Astrocyte (in vitro differentiated cells and primary cell): ENCODE measurements at places on chromosomes 3 and 15.

DNA sequence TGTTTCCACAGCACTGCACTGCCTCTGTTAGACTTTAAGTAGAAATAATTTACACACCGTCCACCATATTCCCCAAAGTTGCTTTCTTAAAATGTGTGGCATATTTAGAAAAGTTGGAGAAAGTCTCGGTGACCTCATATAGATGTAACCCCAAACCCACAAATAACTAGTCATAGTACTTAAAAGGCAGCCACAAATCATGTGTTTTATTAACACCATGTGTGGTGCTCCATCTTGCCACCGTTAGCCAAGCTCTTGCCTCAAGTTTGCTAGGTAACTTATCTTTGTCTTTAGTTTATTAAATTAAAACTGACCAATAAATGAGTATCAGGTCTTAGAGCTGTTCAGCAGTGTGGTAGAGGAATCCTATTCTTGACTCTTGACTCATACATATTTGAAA, 257.9 kb downstream of the UBE2E2 start:
- H3K36me3 ChIP-seq = no peaks in the 10 kb centered on the region
- H3K4me1 ChIP-seq = no peaks in the 10 kb centered on the region
- no peaks in the 10 kb centered on the region for H3K27me3 ChIP-seq
- H3K4me3 ChIP-seq = no peak overlapping the region

- H3K4me1 ChIP-seq = no peaks in the 10 kb centered on the region
- no peak overlapping the region for H3K27ac ChIP-seq
- H3K36me3 ChIP-seq = no peaks in the 10 kb centered on the region
- DNase-seq = peak; percentile 59
These were observed 429.3 kb downstream of the GRM7 start for GRCh38 chr3:7290077-7290825.

DNA sequence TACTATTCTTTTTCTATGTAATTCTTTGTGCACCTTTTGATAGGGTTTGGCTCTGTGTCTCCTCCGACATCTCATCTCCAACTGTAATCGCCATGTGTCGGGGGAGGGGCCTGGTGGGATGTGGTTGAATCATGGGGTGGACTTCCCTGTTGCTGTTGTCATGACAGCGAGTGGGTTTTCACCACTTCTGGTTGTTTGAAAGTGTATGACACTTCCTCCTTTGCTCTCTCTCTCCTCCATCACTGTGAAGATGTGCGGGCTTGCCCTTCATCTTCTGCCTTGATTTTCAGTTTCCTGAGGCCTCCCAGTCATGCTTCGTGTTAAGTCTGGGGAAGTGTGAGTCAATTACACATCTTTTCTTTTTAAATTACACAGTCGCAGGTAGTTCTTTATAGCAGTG, 225.8 kb upstream of the DPPA4 start:
- no peak overlapping the region for H3K27ac ChIP-seq
- H3K4me1 ChIP-seq = no peaks in the 10 kb centered on the region
- H3K4me3 ChIP-seq = no peak overlapping the region
- H3K27me3 ChIP-seq = no peaks in the 10 kb centered on the region

DNA sequence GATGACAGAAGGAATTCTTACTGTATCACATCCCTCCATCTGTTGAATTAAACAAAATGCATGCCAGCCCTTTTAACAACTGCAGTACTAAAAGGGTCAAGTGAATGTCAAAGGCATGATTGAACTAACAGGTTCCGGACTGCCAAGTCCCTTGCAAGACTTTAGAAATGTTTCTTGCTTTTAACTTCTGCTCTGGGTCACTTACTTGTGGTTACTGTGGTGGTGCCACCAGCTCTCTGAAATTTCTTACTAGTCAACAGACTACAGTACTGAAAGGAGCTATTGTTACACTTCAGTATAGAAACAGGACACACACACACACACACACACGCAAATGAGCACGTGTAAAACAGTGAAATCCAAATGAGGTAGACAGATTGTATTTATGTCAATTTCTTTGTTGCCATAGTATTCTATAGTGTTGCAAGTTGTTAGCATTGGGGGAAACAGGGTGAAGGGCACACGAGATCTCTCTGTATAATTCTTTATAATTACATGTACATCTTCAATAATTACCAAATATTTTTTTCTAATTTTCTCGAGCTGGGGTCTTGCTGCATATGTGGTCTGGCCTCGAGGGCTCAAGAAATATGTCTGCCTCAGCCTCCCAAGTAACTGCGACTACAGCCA, 79.9 kb upstream of the SLC25A26 start:
- H3K36me3 ChIP-seq = no peaks in the 10 kb centered on the region
- H3K27ac ChIP-seq = no peak overlapping the region
- H3K4me3 ChIP-seq = no peak overlapping the region
- peak; percentile 52 for DNase-seq
- peaks cover 14% of the 10 kb centered on the region for H3K4me1 ChIP-seq

DNA sequence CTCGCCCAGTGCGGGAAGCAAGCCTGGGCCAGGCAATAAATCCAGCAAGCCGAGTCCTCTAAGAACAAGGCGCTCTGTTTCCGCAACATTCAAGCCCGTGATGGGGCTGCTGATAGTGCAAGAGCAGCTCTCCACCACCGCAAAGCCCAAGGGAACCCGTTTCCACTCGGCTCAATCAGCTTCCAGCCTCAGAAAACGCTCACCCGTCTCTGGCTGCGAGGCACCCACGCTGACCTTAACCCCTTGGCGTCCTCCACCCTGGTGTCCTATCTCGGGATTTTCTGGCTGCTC, 17.8 kb downstream of the SPATA12 start:
- peaks cover 10% of the 10 kb centered on the region for H3K4me1 ChIP-seq
- no peaks in the 10 kb centered on the region for H3K36me3 ChIP-seq
- no peak overlapping the region for H3K27ac ChIP-seq

DNA sequence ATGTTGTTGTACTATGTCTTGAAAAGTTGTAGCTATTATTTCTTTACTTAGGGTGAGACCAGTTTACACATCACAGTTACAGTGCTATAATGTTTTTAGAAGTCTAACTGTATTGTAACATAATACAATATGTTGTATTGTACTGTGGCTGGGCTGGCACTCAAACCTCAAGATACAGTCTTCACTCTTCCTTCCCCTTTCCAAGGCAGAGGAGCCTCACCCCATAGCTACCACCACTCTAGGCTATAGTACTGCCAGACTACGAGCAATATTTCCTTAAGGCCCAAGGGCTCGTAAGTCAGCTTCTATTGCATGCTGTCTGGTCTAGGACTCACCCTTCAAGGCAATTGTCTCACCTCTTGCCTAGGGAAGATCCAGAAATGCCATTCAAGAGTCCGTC, 597.7 kb downstream of the OTOL1 start:
- H3K4me1 ChIP-seq = no peaks in the 10 kb centered on the region
- no peak overlapping the region for H3K4me3 ChIP-seq
- DNase-seq = no peak
- H3K27ac ChIP-seq = no peak overlapping the region

DNA sequence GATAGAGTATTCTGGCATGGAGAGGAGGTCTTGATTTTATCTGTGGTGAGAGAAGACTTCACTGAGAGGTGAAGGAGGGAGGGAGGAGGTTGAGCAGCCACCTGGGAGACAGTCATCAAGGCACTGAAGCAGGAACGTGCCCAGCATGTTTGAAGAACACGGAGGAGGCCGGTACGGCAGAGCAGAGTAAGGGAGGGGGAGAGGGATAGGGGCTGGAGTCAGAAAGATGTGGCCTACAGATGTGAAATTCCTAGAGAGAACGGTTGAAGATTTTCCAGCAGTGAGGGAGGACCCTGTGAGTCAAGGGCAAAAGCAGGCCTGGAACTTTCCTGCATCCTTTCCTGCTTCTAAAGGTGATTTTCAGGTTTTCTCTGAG, 21.7 kb upstream of the IQCF6 start:
- no peak overlapping the region for H3K4me3 ChIP-seq
- no peaks in the 10 kb centered on the region for H3K36me3 ChIP-seq
- no peaks in the 10 kb centered on the region for H3K4me1 ChIP-seq
- H3K27ac ChIP-seq = no peak overlapping the region
- peaks cover 12% of the 10 kb centered on the region for H3K27me3 ChIP-seq

GRCh38 chr15:69056365-69056764, 41.9 kb downstream of the NOX5 start:
- no peak for DNase-seq
- no peaks in the 10 kb centered on the region for H3K36me3 ChIP-seq
- peaks cover 23% of the 10 kb centered on the region for H3K27me3 ChIP-seq

DNA sequence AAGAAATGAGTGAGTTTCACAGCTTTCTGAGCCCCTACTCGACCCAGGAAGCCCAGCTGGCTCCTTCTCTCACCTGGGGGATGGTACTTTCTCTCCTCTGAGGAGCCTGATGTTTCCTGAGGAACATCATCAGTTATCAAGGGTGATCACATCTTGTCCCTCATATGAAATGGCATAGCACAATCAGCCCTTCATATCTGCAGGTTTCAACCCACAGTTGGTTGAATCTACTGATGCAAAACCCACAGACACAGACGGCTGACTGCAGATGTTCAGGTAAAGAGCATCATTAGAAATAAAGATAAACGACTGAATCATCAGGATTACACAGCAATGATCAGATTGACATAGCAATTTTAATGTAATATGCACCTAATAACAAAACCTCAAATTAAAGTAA, 93.6 kb upstream of the OSTN start:
- no peaks in the 10 kb centered on the region for H3K36me3 ChIP-seq
- no peak overlapping the region for H3K4me3 ChIP-seq
- DNase-seq = no peak
- no peak overlapping the region for H3K27ac ChIP-seq

DNA sequence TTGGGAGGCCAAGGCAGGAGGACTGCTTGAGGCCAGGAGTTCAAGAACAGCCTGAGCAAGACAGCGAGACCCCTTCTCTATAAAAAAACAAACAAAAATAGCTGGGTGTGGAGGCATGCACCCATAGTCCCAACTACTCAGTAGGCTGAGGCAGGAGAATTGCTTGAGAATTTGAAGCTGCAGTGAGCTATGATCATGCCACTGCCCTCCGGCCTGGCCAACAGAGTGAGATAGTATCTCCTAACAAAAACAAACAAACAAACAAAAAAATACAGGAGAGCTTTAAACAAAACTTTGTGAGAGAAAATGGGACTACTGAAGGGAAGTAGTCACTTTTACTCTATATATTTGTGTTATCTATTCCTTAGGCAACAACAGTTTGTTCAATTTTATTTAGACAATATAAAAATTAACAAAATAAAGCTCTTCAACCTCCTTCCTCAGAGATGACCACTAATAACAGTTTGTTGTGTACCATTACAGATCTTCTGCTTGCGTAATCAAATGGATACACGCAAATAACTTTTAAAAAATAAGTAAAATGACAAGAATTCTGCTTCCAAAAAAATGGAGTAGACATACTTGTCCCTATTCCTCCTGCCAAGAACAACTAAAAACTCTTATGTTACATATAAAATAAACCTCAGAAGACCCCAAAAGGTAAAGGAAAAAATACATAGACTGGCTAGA, 17.4 kb downstream of the PHC3 start:
- DNase-seq = no peak
- no peak overlapping the region for H3K27ac ChIP-seq
- no peak overlapping the region for H3K4me3 ChIP-seq
- no peaks in the 10 kb centered on the region for H3K4me1 ChIP-seq
- H3K27me3 ChIP-seq = no peaks in the 10 kb centered on the region

DNA sequence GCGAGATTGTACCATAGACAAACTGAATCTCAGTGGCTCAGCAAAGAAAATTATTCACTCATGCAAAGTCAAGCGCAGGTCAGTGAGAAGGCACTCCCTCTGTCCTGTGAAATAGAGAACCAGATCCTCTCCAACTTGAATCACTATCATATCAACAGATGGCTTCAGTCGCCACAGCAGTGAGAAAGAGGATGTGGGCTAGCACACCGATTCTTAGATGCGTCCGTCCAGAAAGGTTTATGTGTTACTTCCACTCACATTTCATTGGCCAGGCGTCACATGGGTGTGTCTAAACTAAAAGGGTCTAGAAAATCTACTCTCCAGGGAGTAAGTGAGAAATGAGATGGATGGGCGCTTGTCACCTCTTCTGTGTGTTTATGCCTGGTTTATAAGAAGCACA, 141.6 kb upstream of the KBTBD8 start:
- no peaks in the 10 kb centered on the region for H3K36me3 ChIP-seq
- no peak for DNase-seq
- no peaks in the 10 kb centered on the region for H3K4me1 ChIP-seq
- no peak overlapping the region for H3K27ac ChIP-seq
- H3K4me3 ChIP-seq = no peak overlapping the region

DNA sequence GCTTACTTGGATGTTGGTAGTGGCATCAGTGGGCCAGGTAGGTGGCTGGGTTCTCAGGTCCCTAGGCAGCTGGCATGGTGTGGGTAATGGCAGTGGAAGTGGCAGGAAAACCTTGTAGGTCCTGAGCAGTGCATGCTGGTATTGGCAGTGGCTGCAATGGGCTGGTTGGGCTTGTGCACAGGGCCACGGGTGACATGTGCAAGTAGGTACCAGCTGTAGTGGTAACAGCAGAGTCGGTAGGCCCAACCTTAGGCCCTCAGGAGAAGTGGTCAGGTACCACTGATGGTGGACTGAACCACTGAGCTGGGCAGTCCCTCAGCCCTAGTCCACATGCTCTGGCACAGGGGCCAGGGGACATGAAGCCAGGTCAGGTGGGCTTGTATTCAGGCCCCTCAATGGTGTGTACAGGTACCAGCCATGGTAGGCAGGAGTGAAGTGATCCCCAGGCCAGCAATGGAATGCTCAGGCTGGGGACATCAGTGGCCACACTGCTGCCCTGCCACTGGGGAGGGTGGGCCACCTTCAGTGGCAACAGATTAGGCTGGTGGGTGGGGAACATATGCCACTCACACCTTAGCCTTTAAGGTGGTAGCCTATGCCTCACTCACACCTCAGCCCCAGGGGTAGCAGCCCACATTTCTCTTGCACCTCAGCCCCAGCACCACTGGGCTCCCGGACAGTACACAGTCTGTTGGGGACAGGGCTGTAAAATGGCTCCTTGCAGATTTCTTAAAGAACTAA, 118.1 kb downstream of the LRRK1 start:
- no peaks in the 10 kb centered on the region for H3K36me3 ChIP-seq
- H3K4me3 ChIP-seq = no peak overlapping the region
- H3K4me1 ChIP-seq = no peaks in the 10 kb centered on the region
- H3K27me3 ChIP-seq = no peaks in the 10 kb centered on the region

DNA sequence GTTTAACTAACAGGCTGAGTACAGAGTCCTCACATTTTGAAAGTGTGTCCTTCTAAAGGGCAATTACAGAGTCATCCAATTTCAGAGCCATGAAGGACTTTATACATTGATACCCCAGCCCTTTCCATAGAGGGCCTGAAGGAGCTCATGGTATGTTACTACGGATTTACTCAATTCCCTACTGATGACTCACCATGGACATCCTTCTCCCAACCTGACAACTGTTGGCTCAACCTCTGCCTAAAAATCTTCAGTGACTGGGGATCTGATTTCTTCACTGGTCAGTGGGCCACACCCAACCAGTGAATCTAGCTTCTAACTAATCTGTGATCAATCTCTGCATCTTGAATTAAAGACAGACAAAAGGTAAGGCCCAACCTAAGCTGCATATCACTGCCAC, 963.4 kb upstream of the CFAP20DC start:
- H3K27me3 ChIP-seq = no peaks in the 10 kb centered on the region
- peak; percentile 38 for DNase-seq
- H3K4me3 ChIP-seq = no peak overlapping the region
- H3K27ac ChIP-seq = no peak overlapping the region

- peaks cover 3% of the 10 kb centered on the region for H3K4me1 ChIP-seq
- no peak overlapping the region for H3K4me3 ChIP-seq
- no peaks in the 10 kb centered on the region for H3K27me3 ChIP-seq
- H3K36me3 ChIP-seq = no peaks in the 10 kb centered on the region
- no peak overlapping the region for H3K27ac ChIP-seq
These were observed 265.0 kb downstream of the EPHA3 start for GRCh38 chr3:89372456-89372855.
